ENCODE measurements at places on chromosomes 13 and 19. TPM values are rescaled to one million over a fixed set of nuclear protein-coding genes. Genes with fewer than 3 reads are reported as not detected.

The SIGLEC6 gene
- not detected for total RNA-seq

The ACER1 gene
- total RNA-seq = not detected

The ZNF99 gene
- total RNA-seq = not detected

The ERICH6B gene
- not detected for total RNA-seq

The OSCAR gene
- total RNA-seq = 0.18 TPM

Data from smooth muscle cell of bladder (primary cell).